Activated effector memory CD4-positive, alpha-beta T cell treated with anti-CD3 and anti-CD28 coated beads, Interleukin-2, amount 50 U/mL, for 16 hours (primary cell): ENCODE measurements at places on chromosomes 1 and 21.

DNA sequence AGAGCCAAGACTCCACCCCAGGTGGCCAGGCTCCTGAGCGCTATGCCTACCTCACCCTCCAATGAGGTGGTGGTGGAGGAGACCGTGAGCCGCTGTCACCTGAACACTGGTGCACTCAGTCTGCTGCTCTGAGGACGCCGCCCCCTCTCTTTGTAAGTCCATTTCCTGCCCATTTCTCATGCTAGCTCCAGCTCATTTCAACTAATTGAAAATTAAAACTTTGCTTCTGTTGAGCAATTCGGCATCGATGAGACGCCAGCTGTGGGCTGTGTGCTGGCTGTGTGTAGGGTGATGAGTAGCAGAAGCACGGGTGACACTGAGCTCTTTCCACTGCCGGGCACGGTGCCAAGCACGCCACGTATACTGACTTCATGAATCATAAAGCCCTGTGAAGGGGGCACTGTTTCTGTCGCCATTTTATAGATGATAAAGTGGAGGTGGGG lies 11.2 kb downstream of the TNFRSF1B start:
- DNase-seq: peak; percentile 98

DNA sequence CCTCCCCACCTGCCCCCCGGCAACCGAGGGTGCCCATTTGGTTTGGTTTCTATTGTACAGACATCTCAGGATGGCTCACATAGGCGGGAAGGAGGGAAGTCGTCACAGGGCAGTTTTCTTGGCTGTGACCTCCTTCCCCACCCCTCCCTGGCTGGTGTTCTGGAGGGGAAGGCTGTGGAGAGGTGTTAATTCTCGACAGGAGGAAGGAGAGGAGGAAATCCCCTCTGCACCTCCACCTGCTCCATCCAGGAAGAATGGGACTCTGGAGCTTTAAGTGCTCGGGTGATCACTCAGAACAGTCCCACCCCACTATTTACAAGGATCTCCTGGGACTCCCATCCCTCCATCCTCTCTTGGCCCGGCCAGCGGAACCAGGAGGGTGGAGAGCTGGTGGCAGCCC lies 7.6 kb downstream of the MEX3A start:
- DNase-seq: no peak

GRCh38 chr1:18676332-18676781 lies 45.7 kb downstream of the PAX7 start:
- DNase-seq: no peak

GRCh38 chr21:28152732-28153131 lies 839.9 kb downstream of the LTN1 start:
- DNase-seq: no peak

DNA sequence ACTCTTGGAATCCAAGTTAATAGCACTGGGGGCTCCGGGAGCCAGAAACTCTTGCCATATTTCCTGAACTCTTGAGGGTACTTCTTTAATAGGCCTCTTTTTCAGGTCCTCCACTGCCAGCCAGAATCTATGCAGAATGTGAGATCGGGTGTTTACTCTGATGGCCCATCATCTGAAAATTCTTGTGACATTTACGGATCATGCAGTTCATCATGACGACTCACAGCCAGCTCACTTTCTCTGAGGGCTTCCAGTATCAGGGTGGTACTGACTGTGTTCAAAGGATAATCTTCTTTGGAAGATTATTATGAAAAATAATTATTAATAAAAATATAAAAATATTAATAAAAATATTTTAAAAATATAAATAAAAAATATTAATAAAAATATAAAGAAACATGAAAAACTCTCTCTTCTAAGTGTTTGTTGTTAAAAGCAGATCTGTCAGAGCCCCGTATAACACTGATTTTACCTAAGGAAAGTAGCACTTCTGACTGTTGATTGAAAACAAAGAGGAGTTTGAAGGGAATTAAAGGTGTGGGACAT lies 194.3 kb upstream of the GREM2 start:
- DNase-seq: no peak

- no peak for DNase-seq
Observed at GRCh38 chr1:53535846-53536245, 76.6 kb downstream of the DMRTB1 start.

- no peak for DNase-seq
Observed at GRCh38 chr1:247173431-247173830, 1.6 kb upstream of the ZNF124 start.

GRCh38 chr1:85692730-85693314 lies 15.4 kb downstream of the ZNHIT6 start:
- DNase-seq: no peak

DNA sequence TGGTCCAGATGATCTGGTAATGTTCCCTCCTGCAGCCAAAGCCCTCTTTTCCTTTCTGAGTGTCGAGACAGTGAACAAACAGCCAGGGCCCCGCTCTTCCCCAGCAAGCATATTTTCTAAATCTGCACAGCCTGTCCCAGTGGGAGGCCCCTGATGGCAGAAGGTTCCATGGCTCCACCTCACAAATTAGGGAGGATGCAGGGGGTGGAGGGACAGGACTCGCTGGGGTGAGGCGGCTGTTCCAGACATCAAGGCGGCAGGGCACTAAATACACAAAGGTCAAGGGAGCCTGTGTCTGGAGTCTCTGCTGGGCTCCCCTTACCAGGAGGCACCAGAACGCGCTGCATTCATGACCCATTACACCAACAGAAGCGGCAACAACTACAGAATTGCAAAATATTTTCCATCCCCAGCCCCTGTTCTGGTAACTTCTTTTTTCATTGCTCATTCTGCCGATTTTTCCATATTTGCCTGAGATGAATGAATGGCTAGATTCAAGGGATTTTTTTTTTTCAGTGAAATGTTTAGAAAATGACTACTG lies 27.0 kb upstream of the PRELP start:
- DNase-seq: no peak
